ENCODE measurements at places on chromosomes 13 and 19.

- DNase-seq: no peak
Measured at GRCh38 chr19:46469541-46470185, 1.7 kb downstream of the PNMA8A start.

GRCh38 chr19:31535691-31536460, 186.6 kb upstream of the TSHZ3 start:
- DNase-seq: no peak

DNA sequence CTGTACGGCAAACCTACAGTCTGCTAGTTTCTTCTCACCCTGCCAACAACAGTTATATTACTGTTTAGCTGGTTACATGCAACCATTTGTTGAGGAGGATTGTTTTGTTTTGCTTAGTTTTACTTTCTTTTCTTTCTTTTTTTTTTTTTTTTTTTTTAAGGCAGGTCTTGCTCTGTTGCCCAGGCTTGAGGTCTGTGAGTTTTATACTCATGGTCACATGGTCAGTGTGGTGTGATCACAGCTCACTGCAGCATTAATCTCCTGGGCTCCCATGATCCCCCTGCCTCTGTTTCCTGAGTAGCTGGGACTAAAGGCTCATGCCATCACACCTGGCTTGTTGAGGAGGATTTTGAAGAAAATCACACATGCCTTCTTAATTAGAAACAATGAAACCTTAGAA, 505.6 kb downstream of the GPC5 start:
- DNase-seq: no peak

GRCh38 chr13:57704031-57704430, 72.5 kb downstream of the PCDH17 start:
- no peak for DNase-seq

GRCh38 chr19:52028780-52029123, 573 bp upstream of the ZNF614 start:
- DNase-seq: no peak

Data from activated T-cell treated with anti-CD3 and anti-CD28 coated beads for 48 hours (primary cell).